T-helper 1 cell (primary cell): ENCODE measurements at places on chromosomes 5 and 9.

DNA sequence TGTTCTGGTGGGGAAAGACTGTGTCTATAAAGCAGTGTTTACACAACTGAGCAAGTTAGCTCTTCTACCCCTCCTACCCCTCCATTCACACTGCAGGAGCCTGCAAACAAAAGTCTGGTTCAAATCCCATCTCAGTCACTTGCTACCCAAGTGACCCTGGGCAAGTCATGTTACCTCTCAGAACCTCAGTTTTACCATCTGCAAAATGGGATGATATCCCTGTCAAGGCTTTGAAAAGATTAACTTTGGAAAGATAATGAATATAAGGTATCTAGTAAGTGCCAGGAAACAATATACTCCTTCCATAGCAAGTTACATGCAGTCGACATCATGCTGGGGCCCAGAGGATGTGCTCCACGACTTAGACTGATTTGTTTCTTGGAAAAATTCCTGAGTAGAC lies 161.5 kb downstream of the SEC61B start:
- DNase-seq: no peak

DNA sequence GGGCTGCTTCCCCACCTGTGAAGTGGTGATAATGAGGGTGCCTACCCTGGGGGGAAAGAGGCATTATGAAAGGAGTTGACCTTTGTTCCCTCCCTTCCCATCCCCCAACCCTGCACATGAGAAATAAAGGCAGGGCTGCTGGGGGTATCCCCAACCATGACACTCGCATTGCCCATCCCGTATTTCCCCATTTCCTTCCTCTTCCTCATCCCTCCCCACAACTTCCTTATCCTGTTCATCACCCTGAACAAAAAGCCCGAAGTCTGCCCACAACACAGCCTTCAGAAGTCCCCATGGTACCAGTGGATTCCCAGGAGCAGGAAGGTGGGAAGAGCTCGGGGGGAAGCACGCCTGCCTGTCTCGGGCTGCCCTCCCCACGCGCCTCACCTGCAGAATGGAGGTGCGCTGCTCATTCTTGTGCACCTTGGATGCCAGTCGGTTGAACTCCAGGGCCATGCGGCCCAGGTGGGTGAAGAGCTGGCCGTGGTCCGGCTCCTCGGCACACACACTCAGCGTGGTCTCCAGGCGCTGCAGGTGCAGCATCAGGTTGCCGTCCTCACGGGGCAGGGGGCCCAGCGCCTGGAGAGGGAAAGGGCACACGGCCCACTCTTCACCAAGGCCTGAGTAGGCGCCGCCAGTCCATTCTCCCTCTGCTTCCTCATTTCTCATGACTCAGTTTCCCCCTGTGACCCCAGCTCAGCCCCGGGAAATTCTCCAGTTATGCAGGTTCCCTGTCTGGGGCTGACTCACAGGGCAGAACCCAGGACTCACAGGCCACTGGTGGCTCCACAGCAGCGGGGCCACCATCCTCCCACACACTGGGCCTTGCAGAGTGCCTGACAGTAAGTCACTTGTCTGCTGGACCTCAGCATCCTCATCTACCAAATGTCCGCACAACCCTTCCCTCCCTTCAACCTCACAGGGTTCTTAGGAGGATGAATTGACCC lies 24.2 kb downstream of the TNIP1 start:
- DNase-seq: no peak

GRCh38 chr9:122978601-122979000 lies 37.8 kb downstream of the RABGAP1 start:
- no peak for DNase-seq

DNA sequence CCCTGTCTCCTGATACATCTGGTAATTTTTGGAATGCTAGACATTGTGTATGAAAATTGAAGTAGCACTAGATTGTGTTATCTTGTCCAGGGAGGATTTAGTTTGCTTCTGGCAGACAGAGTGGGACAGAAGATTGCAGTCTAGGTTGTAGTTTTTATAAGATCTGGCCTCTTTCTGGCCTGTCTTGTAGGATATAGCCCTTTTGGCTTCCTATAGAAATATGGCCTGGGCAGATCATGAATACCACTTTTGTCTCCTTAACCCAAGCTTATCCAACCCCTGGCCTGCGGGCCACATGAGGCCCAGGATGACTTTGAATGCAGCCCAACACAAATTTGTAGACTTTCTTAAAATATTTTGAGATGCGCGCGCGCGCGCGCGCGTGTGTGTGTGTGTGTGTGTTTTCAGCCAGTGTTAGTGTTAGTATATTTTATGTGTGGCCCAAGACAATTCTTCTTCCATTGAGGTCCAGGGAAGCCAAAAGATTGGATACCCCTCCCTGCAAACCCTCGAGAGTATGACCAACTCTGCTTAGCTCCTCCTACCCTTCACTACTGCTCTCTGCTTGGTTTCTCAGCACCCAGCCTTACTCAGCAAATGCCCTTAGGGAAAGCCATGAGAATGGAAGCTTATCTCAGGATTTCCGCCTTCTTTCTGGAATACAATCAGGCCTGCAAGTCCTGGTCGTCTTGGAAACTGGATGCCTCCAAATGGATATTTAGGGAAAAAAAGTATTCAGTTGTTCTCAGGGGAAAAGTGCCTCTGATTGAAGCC lies 26.5 kb downstream of the ANKRD33B start:
- no peak for DNase-seq

GRCh38 chr5:4370218-4370617 lies 769.9 kb upstream of the ADAMTS16 start:
- no peak for DNase-seq
